CD4-positive, alpha-beta T cell treated with Interleukin-4 for 4 hours (primary cell): ENCODE measurements at places on chromosomes 13 and 19.
A peak's percentile ranks its signal among the peaks of the same experiment; 100 is the strongest.

GRCh38 chr19:35403116-35403760, 32.4 kb downstream of the GPR42 start:
- DNase-seq = no peak

GRCh38 chr19:35294859-35295791, 3.2 kb downstream of the MAG start:
- no peak for DNase-seq

DNA sequence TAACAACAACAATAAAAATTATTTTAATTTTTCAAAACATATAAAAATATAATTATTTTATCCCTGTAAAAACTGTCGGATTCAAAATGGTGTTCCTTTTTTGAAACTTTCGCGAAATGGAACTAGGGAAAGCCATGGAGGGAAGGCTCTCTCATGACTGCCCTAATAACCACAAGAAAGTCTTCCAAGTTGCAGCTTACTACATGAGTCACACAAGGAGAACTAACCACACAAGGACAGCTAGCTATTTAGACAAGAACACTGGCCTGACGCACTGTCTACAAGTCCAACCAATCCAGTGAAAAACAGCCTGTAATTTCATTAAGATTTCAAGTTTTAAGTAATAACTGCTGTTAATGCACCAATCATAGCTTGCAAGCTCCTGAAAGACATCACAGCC, 319.2 kb upstream of the PCDH9 start:
- no peak for DNase-seq

- DNase-seq = peak; percentile 74
These were observed 6.8 kb upstream of the CARM1 start for GRCh38 chr19:10864538-10864899.

DNA sequence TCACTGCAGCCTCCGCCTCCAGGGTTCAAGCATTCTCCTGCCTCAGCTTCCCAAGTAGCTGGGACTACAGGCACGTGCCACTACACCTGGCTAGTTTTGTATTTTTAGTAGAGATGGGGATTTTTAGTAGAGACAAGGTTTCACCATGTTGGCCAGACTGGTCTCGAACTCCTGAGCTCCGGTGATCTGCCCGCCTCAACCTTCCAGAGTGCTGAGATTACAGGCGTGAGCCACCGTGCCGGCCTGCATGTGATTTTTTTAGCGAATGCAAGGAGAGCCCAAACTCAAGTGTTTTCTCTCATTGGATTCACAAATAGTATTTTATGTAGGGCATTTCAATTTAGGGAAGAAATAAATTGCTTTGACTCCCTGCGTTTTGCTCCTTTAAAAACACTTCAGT, 4.4 kb downstream of the ZMYM2 start:
- no peak for DNase-seq
